Hematopoietic multipotent progenitor cell treated with erythropoietin and hydrocortisone succinate and interleukin-3 and kit ligand, for 8 days (in vitro differentiated cells): ENCODE measurements at places on chromosomes 2 and 18.

DNA sequence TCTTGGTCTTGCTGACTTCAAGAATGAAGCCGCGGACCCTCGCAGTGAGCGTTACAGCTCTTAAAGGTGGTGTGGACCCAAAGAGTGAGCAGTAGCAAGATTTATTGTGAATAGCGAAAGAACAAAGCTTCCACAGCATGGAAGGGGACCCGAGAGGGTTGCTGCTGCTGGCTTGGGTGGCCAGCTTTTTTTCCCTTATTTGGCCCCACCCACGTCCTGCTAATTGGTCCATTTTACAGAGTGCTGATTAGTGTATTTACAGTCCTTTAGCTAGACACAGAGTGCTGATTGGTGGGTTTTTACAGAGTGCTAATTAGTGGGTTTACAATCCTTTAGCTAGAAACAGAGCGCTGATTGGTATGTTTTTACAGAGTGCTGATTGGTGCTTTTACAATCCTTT is 88.0 kb upstream of the LTBP1 start:
- no peak for DNase-seq

- no peak for DNase-seq
Measured at GRCh38 chr18:28478531-28478930, 301.6 kb upstream of the CDH2 start.

DNA sequence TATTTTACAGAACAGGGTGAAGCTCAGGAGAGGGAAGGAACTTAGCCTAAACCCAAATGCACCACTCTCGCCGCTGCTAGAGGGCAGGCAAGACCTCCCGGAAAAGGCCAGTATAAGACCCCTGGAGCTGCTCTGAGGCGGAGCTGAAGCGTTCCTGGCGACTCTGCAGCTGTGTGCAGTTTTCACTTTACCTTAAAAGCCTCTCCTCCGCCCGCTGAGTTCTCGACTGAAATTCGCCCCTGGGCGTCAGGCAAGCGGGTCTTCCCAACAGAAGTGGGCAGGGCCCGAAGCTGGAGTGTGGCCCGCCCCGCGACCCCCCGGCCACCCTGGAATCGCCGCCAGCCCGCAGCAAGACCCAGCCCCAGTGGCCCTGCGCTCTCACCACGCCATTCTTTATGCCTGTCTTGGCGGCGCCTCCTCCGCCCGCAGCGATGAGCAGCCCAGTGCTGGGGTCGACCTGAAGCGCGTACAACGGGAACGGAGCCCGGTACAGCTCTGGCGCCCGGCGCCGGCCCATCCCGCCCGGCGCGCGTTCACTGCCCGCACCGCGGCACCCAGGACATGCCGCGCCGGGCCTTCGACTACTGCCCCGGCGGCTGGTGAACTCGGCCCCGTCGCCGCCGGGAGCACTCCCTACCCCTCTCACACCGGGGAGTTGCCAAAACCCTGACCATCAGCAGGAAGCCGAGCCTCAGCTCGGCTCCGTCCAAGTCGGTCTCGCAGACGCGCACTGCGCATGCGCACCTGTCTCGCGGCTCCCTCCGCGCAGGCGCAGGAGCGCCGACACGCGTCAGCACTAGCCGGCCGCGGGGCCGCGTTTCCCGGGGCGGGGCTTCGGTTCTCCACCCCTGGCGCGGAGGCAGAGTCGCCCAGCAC is at the start of gene PREB:
PREB (minus strand) TSS at position 732 of the 876 bp plus-strand sequence; CDS start at position 517, 215 bp downstream.
- DNase-seq, result peak; percentile 95

DNA sequence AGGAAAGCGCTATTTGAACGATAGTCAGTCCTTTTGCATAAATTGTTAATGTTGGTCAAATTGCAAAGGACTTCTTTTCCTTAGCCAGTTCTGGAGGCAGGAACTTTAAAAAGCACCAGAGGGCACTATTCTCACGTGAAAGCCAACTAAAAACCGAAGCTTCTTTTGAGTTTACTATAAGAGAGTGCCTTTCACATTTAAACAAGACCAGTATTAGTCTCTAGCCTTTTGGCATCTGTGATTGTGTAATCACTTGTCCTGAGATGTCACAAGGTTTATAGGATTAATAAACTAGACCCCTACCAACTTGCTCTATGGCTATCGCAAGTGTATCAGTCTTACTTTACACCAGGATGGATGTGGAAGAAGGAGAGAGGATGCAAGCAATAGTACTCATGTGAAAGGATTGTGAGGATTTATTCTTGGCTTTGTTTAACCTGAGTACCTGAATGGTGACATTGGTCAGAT is 14.4 kb upstream of the STAT4 start:
- peak; percentile 27 for DNase-seq

DNA sequence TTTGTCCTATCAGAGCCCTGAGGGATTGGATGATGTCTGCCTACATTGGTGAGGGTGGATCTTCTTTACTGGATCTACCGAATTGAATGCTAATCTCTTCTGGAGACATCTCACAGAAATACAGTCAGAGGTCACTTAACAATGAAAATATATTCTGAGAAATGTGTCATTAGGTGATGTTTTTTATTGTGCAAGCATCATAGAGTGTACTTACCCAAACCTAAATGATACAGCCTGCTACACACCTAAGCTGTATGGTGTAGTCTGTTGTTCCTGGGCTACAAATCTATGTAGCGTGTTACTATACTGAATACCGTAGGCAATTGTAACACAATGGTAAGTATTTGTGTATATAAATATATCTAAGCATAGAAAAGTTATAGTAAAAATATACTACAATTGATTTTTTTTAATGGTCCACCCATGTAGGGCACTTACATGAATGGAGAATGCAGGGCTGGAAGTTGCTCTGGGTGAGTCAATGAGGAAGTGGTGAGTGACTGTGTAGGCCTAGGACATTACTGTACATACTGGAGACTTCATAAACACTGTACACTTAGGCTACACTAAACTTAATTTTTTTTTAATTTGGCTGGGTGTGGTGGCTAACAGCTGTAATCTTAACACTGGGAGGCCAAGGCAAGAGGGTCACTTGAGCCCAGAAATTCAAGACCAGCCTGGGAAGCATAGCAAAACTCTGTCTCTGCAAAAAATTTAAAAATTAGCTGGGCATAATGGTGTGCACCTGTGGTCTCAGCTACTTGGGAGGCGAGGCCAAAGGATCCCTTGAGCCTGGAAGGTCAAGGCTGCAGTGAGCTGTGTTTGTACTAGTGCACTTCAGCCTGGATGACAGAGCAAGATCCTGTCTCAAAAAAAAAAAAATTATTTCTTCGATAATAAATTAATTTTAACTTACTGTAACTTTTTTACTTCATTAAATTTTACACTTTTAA is 226.3 kb upstream of the UBE2E3 start:
- DNase-seq, result no peak

- no peak for DNase-seq
Measured at GRCh38 chr2:5064687-5065086, 627.5 kb upstream of the SOX11 start.
